SK-N-MC (cell line): ENCODE measurements at places on chromosomes 7 and 10.

- no peak for DNase-seq
These were observed 650.3 kb upstream of the ADARB2 start for GRCh38 chr10:2387672-2388071.

- DNase-seq, result no peak
These were observed 9.1 kb upstream of the TMEM236 start for GRCh38 chr10:17742918-17743317.

- DNase-seq, result no peak
These were observed 243.9 kb downstream of the ZMYND11 start for GRCh38 chr10:378930-379704.

- no peak for DNase-seq
These were observed 2.3 kb downstream of the UNCX start for GRCh38 chr7:1234881-1235500.

- no peak for DNase-seq
These were observed 35.2 kb downstream of the ZNF783 start for GRCh38 chr7:149297034-149297755.

- no peak for DNase-seq
These were observed 41.5 kb downstream of the PSPH start for GRCh38 chr7:56009695-56010094.
